IPS DF 19.7 (cell line): ENCODE measurements at places on chromosomes 3 and 15.

- DNase-seq = no peak
These were observed 67.9 kb downstream of the GADL1 start for GRCh38 chr3:30826531-30826942.

DNA sequence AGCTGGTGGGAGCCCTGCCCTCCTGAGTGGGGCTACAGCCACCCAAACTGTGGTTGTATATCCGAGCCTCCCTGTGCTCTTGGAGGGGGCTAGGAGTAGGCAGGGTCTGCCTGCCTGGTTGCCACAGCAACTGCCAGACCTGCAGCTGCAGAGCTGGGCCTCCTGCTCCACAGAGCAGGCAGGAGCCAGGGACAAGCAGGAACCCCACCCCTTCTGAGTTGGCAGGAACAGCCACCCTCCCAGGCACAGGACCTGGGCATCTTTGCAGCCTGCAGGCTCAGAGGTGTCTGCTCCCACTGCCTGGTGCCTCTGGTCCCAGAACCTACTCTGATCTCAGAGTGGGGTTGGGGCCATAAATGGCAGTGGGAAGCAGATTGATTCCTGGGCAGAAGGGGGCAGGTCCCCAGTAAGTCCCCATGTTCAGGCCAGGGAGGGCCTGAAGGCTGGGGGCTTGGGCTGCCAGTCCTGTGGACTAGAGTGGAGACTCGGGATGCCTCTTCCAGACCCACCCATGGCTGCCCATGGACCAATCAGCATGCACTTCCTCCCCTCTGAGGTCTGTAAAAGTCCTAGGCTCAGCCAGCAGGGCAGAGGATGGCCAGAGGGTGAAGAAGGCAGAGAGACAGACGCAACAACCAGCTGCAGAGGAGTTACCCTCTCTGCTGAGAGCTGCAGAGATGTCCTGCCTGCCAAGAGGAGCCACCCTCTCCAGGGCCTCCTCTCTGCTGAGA lies 10.3 kb upstream of the LRRC31 start:
- DNase-seq = no peak

DNA sequence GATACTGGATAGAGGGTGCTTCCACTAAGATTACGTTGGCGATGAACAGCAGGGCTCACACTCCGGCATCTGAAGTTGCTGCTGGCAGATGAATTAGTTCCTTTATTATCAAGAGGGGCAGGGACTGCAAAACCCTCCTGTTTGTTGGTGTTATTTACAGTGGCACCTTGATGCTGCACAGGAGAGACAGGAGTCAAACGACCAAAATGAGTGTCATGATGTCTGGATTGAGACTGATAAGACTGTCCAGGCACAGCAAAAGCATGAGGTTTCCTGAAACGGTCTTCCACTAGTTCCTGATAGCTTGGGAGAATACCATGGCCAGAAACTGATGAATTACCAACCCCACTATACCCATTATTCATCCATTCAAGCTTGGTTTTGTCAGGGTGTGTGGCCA lies 100.8 kb upstream of the NEDD4 start:
- no peak for DNase-seq

DNA sequence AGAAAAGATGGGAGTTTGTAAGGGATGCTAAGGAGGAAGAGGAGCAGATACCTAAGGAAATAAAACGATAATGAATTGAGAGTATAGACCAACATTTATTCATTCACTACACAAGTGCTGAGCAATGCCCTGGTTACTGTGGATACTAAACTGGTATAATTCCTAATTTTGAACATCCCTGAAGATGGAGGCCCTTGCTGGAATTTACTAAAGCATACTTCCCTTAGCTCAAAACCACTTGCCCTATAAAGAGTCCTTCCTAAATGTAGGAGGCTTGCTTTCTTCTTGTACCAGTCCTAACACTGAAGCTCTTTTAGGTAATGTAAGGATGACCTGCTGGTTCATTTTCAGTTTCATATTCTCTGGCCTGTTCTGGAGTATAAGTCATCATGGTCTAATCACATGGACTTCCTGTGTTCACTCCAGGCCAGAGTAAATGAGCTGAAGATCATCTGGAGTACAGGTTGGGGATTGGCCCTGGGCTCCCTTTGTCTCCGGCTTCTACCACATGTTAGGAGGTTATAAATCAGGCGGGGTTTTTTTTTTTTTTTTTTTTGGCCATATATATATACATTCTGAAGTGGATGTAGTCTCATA lies 40.1 kb upstream of the MTMR10 start:
- no peak for DNase-seq

- DNase-seq = no peak
These were observed 297.7 kb upstream of the CHRM5 start for GRCh38 chr15:33670567-33670966.

DNA sequence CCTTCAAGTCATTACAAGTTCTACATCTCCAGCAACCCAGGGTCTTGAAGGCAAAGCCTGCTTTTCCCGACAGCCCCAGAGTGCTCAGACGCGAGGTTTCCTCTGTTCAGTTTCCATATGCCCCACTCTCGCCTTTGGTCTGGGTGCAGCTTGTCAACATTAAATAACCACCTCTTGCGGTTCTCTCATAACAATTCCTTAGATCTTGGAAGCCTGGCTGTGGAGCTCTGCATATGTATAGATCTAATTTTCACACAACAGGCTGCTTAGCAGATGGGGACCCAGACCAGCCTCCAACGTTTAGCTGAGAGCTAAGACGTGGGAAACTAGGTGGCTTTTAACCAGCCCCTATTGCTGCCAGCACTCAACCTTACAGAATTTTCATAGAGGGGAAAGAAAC lies 295.5 kb downstream of the RPLP1 start:
- no peak for DNase-seq
